ENCODE measurements at places on chromosomes 1 and 21. TPM values are rescaled to one million over a fixed set of nuclear protein-coding genes. Genes with fewer than 3 reads are reported as not detected.

Gene DNM3
- polyA plus RNA-seq: 1.8 TPM

Gene TOMM20
- 74.9 TPM for polyA plus RNA-seq

Gene DAP3
- 82.2 TPM for polyA plus RNA-seq

Gene ATAD3C
- polyA plus RNA-seq: 0.51 TPM

Gene IFNLR1
- not detected for polyA plus RNA-seq

Gene SPRR2A
- not detected for polyA plus RNA-seq

Gene C1orf174
- 35.9 TPM for polyA plus RNA-seq

Gene FCGR2B
- polyA plus RNA-seq: not detected

- H3K4me3 ChIP-seq: no peak overlapping the region
- H3K27ac ChIP-seq: no peak overlapping the region
- H3K36me3 ChIP-seq: no peaks in the 10 kb centered on the region
- peaks cover 22% of the 10 kb centered on the region for H3K27me3 ChIP-seq
Measured at GRCh38 chr1:156388174-156389137, 19.4 kb downstream of the RHBG start.

GRCh38 chr1:65211331-65211730 lies 63.3 kb downstream of the AK4 start:
- H3K36me3 ChIP-seq: no peaks in the 10 kb centered on the region
- H3K4me3 ChIP-seq: no peak overlapping the region
- H3K27ac ChIP-seq: no peak overlapping the region
- no peaks in the 10 kb centered on the region for H3K4me1 ChIP-seq
- no peak for DNase-seq

DNA sequence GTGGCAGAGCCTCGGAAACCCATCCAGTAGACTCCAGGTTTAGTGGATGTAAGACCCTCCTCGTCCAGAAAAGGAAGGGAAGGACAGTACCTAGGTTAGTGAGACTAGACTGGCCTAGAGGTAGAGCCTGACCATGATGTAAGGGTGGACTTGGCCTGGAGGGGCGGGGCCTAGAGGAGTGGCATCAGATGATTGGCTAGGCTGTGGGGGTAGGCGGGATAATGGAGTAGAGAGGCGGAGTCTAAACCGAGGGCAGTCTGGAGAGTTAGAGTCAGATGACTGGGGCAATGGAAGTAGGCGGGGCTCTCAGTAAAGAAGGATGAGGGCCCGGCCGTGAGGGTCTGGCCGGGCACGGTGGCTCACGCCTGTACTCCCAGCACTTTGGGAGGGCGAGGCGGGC lies 70.1 kb downstream of the EPHB2 start:
- H3K4me3 ChIP-seq: no peak overlapping the region
- no peak overlapping the region for H3K27ac ChIP-seq
- H3K36me3 ChIP-seq: no peaks in the 10 kb centered on the region
- no peaks in the 10 kb centered on the region for H3K27me3 ChIP-seq
- no peaks in the 10 kb centered on the region for H3K4me1 ChIP-seq

- no peak overlapping the region for H3K4me3 ChIP-seq
- no peak overlapping the region for H3K27ac ChIP-seq
- H3K27me3 ChIP-seq: no peaks in the 10 kb centered on the region
- H3K4me1 ChIP-seq: no peaks in the 10 kb centered on the region
- no peaks in the 10 kb centered on the region for H3K36me3 ChIP-seq
- no peak for DNase-seq
Measured at GRCh38 chr1:175894581-175894980, 151.2 kb upstream of the TNR start.

DNA sequence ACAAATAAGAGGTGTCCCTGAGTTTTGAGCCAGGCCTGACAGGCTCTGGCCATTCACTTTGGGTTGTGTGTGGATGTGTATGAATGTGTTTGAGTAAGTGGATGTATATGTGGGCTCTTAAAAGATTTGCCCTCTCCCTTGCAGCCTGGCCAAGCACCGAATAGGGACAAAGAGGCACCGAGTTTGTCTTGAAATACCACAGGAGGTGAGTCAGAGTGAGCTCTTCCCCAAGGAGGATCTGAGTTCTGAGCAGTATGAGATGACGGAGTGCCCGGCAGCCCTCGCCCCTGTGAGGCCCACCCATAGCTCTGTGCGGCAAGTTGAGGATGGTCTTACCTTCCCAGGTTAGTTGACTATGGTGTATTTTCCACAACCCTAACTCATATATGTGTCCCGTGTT lies 19.0 kb downstream of the KDM4A start:
- H3K36me3 ChIP-seq: peaks cover 85% of the 10 kb centered on the region
- H3K4me1 ChIP-seq: peaks cover 26% of the 10 kb centered on the region
- peak overlapping the region; percentile 15 for H3K27ac ChIP-seq
- H3K27me3 ChIP-seq: no peaks in the 10 kb centered on the region
- peak; percentile 61 for DNase-seq

GRCh38 chr1:57248830-57249229 lies 175.0 kb downstream of the DAB1 start:
- no peak overlapping the region for H3K4me3 ChIP-seq
- peaks cover 13% of the 10 kb centered on the region for H3K4me1 ChIP-seq
- no peak for DNase-seq

GRCh38 chr1:180954005-180954800 lies 41.5 kb downstream of the KIAA1614 start:
- DNase-seq: peak; percentile 89
- peak overlapping the region; percentile 68 for H3K4me3 ChIP-seq
- H3K4me1 ChIP-seq: 0 out of 2 replicates have a peak, but pooled peaks cover 5% of the 10 kb centered on the region
- H3K27ac ChIP-seq: peak overlapping the region; percentile 32

- H3K4me3 ChIP-seq: no peak overlapping the region
- no peaks in the 10 kb centered on the region for H3K4me1 ChIP-seq
- no peaks in the 10 kb centered on the region for H3K36me3 ChIP-seq
- H3K27ac ChIP-seq: no peak overlapping the region
- DNase-seq: no peak
- no peaks in the 10 kb centered on the region for H3K27me3 ChIP-seq
Measured at GRCh38 chr1:7358425-7358824, 412.7 kb upstream of the VAMP3 start.

DNA sequence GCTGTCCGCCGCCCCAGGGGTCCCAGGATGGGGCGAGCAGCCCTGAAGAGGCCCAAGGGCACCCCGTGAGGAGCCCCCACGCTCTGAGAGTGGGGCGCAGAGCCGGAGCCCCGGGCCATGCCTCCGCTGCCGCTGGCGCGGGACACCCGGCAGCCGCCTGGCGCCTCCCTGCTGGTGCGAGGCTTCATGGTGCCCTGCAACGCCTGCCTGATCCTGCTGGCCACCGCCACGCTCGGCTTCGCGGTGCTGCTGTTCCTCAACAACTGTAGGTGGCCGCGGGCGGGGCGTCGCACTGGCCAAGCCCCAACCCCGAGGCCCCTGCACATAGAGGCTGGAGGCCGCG lies 14.5 kb downstream of the AGRN start:
- H3K36me3 ChIP-seq: no peaks in the 10 kb centered on the region
- H3K27ac ChIP-seq: no peak overlapping the region
- peak; percentile 39 for DNase-seq
- no peaks in the 10 kb centered on the region for H3K4me1 ChIP-seq
- peaks cover 8% of the 10 kb centered on the region for H3K27me3 ChIP-seq

GRCh38 chr1:3768811-3769390 lies 3.6 kb upstream of the SMIM1 start:
- no peak overlapping the region for H3K27ac ChIP-seq
- H3K36me3 ChIP-seq: no peaks in the 10 kb centered on the region
- H3K27me3 ChIP-seq: peaks cover 13% of the 10 kb centered on the region
- DNase-seq: no peak
- no peak overlapping the region for H3K4me3 ChIP-seq
- H3K4me1 ChIP-seq: no peaks in the 10 kb centered on the region

DNA sequence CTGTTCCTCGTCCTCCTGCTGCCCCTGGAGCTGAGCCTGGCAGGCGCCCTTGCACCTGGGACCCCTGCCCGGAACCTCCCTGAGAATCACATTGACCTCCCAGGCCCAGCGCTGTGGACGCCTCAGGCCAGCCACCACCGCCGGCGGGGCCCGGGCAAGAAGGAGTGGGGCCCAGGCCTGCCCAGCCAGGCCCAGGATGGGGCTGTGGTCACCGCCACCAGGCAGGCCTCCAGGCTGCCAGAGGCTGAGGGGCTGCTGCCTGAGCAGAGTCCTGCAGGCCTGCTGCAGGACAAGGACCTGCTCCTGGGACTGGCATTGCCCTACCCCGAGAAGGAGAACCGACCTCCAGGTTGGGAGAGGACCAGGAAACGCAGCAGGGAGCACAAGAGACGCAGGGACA lies 14.8 kb downstream of the DRAXIN start:
- DNase-seq: no peak
- H3K36me3 ChIP-seq: no peaks in the 10 kb centered on the region
- no peak overlapping the region for H3K4me3 ChIP-seq

DNA sequence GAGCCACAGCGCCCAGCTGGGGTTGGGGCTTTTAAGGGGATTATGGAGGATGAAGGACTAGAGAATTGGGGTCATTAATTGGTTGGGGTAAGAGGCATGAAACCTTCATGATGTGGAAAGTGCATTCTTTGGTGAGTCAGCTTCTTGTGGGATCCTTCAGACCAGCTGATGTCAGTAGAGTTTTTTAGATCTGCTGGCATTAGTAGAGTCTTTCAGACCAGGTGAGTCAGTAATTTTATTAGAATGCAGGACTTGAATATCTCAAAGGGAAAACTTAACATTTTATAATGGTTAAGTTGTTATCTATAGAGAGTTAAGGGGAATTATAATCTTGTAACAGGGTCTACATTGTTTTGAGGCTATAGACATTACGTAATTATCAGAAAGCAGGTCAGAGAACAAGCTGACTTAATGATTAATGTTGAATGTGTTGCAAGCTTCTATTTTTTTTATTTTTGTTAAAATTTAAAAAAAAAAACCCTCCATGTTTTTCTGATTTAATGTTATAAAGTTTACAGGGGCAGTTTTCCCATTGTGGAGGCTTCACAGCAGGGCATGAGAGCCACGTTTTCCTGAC lies 160.9 kb upstream of the FMN2 start:
- no peak overlapping the region for H3K27ac ChIP-seq
- H3K27me3 ChIP-seq: peaks cover 39% of the 10 kb centered on the region
- H3K36me3 ChIP-seq: no peaks in the 10 kb centered on the region
- no peak for DNase-seq

GRCh38 chr1:219427989-219428388 lies 184.9 kb downstream of the ZC3H11B start:
- H3K4me3 ChIP-seq: no peak overlapping the region
- no peak overlapping the region for H3K27ac ChIP-seq
- no peaks in the 10 kb centered on the region for H3K36me3 ChIP-seq
- DNase-seq: peak; percentile 36
- H3K4me1 ChIP-seq: peaks cover 12% of the 10 kb centered on the region
- H3K27me3 ChIP-seq: no peaks in the 10 kb centered on the region

- peak; percentile 85 for DNase-seq
- no peak overlapping the region for H3K4me3 ChIP-seq
- 0 out of 2 replicates have a peak overlapping the region, but pooled peaks have one; percentile 5 for H3K27ac ChIP-seq
- H3K27me3 ChIP-seq: no peaks in the 10 kb centered on the region
- no peaks in the 10 kb centered on the region for H3K36me3 ChIP-seq
- H3K4me1 ChIP-seq: peaks cover 28% of the 10 kb centered on the region
Measured at GRCh38 chr1:41670217-41670957, 185.9 kb upstream of the EDN2 start.

DNA sequence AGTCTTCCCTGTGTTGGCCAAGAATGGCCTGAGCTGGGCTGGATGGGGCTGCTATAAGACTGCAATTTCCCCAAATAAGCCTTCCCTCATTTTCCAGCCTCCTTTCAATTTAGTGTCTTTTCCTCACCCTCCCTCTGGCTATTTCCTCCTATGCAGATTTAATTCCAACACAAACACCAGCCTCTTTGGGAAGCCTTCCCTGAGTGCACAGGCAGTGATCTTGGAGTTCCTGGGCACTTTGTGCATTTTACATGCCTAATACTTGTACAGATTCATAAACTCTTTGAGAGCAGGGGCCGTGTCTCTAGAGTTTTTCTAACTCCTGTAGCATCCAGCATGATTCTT lies 91.1 kb upstream of the TLR5 start:
- peaks cover 46% of the 10 kb centered on the region for H3K4me1 ChIP-seq
- H3K27me3 ChIP-seq: no peaks in the 10 kb centered on the region
- no peak for DNase-seq
- H3K36me3 ChIP-seq: no peaks in the 10 kb centered on the region
- no peak overlapping the region for H3K4me3 ChIP-seq

DNA sequence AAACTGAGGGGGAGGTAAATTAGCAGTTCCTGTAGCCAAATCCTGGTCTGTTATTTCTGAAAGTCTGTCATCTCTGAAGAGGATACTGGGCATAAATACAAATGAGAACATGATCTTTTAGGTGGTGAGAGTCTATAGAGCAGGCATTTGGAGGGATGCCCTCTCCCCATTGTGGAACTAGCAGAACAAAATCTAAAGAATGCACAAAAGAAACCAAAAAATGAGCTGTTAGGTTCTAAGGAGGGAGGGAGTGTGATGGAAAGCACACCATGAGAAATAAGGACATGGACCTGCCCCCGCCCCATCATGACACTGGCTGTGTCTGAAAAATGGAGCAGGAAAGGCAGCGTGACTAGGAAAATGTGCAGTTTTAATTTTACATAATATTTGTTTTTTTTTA lies 262.0 kb downstream of the KIF26B start:
- no peaks in the 10 kb centered on the region for H3K27me3 ChIP-seq
- H3K4me3 ChIP-seq: no peak overlapping the region
- no peak for DNase-seq
- no peaks in the 10 kb centered on the region for H3K4me1 ChIP-seq
- no peaks in the 10 kb centered on the region for H3K36me3 ChIP-seq
- no peak overlapping the region for H3K27ac ChIP-seq

DNA sequence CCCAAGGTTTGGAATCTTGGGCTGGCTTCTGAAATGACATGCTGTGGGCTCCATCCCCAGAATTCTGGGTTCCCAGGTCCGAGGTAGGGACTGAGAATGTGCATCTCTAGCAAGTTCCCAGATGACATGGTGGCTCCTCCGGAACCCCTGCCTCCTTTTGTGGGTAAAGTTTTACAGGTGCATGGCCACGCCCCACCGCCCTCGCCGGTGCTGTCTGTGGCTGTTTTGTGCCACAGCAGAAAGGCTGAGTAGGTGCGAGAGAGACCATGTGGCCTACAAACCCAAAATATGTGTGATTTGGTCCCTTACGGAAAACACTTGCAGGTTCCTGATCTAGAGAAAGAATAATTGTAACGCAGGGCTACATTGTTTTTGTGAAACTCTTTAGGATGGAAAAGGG lies 30.9 kb downstream of the SKI start:
- no peaks in the 10 kb centered on the region for H3K27me3 ChIP-seq

GRCh38 chr1:178486100-178487069 lies 10.4 kb downstream of the CLEC20A start:
- no peaks in the 10 kb centered on the region for H3K4me1 ChIP-seq
- no peak overlapping the region for H3K27ac ChIP-seq
- DNase-seq: peak; percentile 17
- no peaks in the 10 kb centered on the region for H3K27me3 ChIP-seq
- no peaks in the 10 kb centered on the region for H3K36me3 ChIP-seq

DNA sequence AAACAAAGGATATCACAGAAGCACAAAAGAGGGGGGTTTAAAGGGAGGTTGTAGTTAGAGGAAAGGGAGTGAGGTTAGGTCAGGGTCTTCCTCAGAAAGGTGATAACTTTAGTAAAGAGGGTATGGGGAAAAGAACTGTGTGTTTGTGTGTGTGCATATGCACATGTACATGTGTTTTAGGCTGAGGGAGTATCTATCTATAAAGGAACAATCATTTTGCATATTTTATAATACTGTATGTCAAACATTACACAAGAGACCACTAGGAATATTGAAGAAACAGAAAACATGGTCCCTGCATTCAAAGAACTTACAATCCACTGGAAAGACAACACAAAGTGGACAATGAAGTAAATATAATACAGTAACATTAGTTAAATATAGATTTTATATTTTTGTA lies 132.2 kb downstream of the ACBD6 start:
- no peak overlapping the region for H3K4me3 ChIP-seq
- DNase-seq: no peak
- no peak overlapping the region for H3K27ac ChIP-seq
- no peaks in the 10 kb centered on the region for H3K36me3 ChIP-seq
- no peaks in the 10 kb centered on the region for H3K27me3 ChIP-seq

GRCh38 chr1:8167936-8168335 lies 141.8 kb upstream of the ERRFI1 start:
- H3K27me3 ChIP-seq: no peaks in the 10 kb centered on the region
- peaks cover 9% of the 10 kb centered on the region for H3K4me1 ChIP-seq
- H3K4me3 ChIP-seq: no peak overlapping the region
- H3K27ac ChIP-seq: no peak overlapping the region
- DNase-seq: no peak

Measured in GM23248 (cell line).